ENCODE measurements at places on chromosomes 2 and 18.

GRCh38 chr18:57859314-57859713, 56.2 kb upstream of the ATP8B1 start:
- no peak for DNase-seq

DNA sequence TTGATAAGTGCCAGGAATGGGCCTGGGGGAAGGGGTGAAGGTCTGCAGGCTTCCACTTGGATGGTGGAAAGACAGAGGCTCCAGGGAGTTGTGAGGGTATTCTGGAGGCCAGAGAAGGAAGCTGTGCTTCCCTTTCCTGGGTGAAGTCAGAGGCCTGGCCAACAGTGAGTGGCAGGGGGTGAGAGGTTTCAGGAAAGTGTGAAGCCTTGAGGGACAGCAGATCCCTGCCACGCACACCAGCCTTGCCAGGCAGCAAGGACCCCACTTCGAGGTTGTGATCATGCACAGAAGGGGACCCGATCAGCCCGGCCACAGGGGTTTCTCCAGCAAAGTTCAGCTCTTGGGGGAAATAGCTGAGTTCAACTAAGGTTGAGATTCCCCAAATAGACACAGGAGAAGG, 66.5 kb downstream of the SMAD7 start:
- no peak for DNase-seq

GRCh38 chr2:181356526-181357130, 100.6 kb upstream of the ITGA4 start:
- no peak for DNase-seq

DNA sequence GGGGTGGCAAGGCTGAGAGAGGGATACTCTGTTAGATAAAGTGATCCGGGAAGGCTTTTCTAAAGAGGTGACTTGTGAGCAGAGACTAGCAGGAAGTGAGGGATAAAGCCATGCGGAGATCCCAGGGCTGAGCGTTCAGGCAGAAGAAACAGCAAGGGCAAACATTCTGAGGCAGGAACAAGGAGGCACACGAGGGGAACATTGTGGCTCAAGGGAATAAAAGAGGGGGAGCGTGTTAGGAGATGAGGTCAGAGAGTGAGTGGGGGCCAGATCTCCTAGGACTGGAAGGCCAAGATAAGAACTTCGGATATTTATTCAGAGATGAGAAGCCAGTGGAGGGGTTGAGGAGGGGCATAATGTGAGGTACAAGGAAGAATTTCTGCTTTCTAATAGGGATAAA, 67.1 kb downstream of the ACTR2 start:
- DNase-seq: no peak

DNA sequence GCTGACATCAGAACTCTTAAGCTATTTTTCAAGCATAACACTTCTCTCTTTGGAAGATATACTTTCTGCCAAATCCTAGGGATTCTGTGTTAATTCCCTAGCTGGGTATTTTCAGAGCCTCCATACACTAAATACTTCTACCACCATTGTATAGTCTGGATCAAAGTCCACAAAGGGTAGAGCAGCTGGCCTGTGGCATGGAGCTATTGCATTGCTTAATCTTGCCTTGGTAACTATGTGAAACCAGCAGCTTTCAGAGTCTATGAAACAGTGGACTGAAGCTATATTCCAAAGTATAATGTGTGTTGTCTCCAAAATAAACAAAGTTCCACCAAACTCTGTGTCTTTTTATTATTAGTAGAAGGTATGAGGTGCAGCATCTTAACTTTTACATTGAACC, 296.9 kb upstream of the CDH19 start:
- no peak for DNase-seq

DNA sequence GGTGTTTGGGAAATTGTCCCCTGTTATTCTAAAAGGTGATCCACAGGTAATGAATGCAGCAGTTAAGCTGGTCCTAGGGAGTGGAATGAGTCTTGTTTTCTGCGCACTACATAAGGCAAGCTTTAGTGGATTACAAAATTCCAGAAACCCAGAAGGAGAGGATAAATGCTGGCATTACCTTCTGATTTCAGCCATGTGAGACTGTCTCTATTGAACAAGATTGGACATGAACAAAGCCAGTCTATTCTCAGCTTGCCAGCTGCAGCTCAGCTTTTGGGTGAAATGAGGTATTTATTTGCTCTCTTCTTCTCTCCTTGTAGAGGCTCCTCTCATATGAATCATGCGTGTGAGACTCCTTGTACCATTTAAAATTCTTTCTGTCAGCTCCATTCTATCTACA, 944.9 kb downstream of the CNTNAP5 start:
- no peak for DNase-seq

DNA sequence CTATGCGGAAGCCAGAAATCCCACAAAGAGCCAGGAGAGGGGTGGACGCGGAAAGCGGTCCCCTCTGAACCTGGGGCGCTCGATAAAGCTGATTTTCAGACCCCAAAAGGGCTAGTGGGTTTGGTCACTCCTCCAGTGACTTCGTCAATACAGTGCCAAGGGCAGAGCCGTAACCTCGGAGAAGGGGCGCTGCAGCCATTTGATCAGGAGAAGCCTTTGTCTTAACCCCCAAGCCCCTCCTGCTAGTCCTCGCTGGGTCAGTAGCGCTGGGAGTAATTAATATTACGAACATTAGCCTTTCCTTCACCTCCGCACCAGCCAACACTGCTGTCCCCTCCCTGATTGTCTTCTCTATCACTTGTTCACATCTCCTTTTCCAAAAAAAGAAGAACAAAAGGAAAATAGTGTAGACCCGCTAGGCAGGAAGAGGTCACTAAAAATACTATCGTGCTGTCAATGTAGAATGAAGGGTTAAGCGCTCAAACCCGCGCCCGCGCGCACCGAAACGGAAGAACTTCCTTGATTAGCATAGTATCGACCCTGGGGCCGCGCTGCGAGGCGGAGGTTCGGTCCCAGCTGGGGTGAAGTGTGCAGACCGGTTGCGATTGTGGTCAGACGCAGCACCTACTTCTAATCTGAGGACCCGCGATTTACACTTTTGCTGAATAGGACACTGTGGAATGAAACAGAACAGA, 63.2 kb upstream of the MAPRE2 start:
- DNase-seq: peak; percentile 28

GRCh38 chr2:106944215-106944614, 58.2 kb upstream of the ST6GAL2 start:
- no peak for DNase-seq

- no peak for DNase-seq
These were observed 26.0 kb downstream of the CTAGE1 start for GRCh38 chr18:22391407-22392345.

DNA sequence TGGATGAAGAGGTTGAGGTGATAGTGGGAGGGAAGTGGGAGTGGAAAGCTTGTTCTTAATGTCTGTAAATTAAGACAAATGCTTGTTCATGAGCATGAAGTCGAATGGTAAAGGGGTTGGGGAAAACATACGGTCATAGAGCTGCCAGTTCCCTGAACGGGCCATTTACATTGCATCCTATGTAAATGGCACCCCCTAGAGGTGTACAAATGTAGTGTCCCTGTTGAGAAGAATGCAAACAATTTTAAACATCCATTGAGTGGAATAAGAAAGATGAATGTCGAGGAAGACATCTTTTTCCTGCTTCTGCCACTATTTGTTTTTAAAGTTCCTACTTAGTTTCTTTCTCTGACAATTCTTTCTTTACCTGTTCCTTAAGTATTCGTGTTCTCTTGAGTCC, 155.7 kb downstream of the RDH14 start:
- no peak for DNase-seq

DNA sequence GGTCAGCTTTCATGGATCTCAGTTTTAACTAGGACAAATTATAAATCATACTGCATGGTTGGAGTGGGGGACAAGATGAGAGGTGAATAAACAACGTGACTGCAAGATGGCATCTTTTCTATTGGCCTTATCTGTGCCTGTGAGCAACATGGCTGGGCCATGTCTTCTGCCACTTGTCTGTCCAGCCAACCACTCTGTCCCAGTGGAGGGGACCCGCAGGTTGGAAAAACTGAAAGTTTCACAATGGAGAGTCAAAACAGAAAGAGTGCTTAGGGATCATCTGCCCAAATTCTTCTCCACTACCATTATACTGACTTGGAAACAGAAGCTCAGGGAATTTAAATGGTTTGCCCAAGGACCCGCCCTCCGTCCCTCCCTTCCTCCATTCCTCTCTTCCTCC, 104.1 kb downstream of the ALK start:
- no peak for DNase-seq

DNA sequence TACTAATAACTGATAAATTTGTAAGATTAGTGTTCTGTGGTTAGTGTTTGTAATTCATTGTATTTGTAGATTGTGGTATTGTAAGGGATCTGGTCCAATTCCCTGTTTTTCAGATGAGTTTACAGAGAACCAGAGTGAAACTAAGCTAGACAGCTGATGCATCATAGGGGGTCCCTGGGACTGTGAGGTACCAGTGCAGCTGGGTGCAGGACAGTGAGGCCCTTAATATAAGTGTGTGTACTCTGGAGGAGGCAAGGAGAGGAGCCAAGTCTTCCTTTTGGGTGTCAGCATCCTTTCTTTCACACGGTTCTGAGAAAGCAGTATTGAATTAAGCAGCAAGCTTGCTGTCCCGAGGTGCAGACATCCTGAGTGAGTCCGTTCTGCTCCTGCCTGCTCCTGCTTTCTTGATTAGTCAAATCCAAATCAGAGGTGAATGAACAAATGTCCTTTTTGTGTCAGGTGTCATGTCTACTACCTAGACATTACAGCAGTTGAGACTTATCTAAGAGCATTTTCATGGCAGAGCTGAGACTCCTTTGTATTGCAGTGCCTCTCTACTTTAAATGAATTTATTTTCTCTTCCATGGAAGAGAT, 194.9 kb downstream of the MCFD2 start:
- DNase-seq: no peak

DNA sequence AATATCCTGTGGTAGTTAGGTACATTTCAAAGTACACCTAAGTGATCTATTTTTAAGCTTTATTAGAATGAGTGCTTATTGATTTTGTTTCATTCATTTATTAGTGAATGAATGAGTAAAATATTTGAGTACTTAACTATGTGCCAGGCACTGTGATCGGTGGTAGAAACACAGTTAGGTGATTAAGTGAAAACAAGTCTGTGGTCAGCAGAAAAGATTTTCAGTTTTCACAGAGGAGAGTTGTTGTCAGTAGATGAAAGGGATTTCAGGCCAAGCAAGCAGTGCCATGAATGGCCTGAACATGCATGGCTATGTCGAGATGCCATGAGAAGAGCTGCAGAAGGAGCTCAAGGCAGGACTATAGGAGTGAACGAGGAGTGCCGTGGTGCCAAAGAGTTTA, 85.9 kb downstream of the SPTBN1 start:
- no peak for DNase-seq

DNA sequence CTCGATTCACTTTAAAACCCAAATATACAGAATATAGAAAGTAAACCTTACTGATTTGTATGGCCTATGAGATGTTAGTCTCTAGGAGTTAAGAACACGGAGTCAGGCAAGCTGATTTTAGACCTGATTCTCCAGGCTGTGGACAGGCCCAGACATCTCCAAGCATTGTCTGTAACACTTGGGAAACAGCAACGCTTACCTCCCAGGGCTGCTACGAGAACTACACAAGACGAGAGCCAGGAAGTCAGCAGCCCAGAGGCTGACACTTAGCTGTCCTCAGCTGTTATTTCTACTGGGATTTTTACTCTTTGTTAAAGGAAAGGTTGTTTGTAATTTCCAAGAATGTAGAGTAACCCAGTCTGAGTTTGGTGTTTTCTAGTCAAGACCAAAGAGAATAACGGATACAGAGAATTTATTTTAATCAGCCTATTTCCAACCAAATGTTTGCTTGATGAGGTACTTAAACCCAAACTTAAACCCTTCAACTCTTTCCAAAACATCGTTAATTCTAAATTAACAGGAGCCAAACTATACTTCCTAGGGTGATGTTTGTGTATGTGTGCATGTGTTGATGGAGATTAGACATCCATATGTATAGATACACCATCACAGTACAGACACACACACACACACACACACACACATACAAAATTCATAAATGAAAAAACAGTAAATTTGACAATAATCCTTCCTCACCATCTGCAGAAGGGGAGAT, 123.4 kb downstream of the LAMA1 start:
- DNase-seq: no peak

- no peak for DNase-seq
These were observed 49.3 kb upstream of the ROCK2 start for GRCh38 chr2:11393711-11394236.

- DNase-seq: no peak
These were observed 221.3 kb downstream of the BCL2 start for GRCh38 chr18:63098018-63098981.

GRCh38 chr2:27622921-27623384, 5.9 kb downstream of the CCDC121 start:
- no peak for DNase-seq

DNA sequence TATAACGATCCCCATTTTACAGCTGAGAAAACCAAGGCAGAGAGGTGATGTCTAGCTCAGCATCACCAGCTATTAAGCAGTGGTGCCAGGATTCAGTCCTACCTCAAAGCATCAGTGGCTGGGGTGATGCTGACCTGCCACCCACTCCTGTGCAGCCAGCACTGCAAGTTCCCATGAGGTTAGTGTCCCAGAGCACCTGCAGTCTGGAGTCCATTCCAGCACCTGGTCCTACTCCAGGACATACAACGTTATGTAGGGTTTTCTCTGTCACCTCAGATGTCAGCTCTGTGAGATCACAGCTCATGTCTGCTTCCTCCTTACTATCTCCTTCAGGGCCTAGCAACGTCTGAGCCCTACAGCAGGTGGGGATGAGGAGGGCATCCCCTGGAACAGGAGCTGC, 328.0 kb upstream of the HS6ST1 start:
- DNase-seq: no peak

GRCh38 chr2:33810046-33810835, 211.1 kb upstream of the FAM98A start:
- DNase-seq: no peak

- no peak for DNase-seq
These were observed 34.7 kb downstream of the MAP4K4 start for GRCh38 chr2:101732199-101732598.

DNA sequence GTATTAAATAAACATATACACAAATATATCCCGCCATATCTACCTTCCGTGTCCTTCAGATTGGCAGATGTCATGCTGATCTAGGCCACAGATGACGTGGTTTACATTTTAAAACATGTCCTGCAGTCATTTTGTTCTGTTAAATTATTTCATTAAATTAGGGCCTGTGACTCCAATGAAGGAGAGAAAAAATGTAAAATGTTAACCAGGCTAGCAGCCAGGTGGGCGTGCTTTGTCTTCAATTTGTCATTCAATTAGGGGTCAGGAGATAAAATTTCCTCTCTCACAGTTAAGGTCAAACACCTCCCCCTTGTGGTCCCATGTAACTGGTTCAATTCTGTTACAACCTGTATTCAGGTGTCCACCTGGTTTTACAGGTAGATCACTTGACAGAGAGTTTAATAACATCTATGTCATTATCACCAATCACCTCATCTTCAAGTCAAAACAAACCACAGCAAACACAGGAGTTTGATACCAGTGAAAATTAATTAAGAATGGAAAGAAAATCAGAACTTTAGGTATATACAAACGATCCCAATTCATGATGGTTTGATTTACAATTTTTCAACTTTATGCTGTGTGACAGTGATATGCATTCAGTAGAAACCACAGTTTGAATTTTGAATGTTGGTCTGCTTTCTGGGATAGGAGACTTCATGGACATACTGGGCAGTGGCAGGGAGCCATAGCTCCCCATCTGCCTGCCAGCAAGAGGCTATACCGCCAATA, 339.4 kb downstream of the CMPK2 start:
- no peak for DNase-seq

- DNase-seq: no peak
These were observed 16.2 kb downstream of the INPP4A start for GRCh38 chr2:98460573-98461497.
